ENCODE measurements at places on chromosomes 11 and 22.

GRCh38 chr22:28830441-28830840 is 30.1 kb upstream of the XBP1 start:
- no peak for DNase-seq

DNA sequence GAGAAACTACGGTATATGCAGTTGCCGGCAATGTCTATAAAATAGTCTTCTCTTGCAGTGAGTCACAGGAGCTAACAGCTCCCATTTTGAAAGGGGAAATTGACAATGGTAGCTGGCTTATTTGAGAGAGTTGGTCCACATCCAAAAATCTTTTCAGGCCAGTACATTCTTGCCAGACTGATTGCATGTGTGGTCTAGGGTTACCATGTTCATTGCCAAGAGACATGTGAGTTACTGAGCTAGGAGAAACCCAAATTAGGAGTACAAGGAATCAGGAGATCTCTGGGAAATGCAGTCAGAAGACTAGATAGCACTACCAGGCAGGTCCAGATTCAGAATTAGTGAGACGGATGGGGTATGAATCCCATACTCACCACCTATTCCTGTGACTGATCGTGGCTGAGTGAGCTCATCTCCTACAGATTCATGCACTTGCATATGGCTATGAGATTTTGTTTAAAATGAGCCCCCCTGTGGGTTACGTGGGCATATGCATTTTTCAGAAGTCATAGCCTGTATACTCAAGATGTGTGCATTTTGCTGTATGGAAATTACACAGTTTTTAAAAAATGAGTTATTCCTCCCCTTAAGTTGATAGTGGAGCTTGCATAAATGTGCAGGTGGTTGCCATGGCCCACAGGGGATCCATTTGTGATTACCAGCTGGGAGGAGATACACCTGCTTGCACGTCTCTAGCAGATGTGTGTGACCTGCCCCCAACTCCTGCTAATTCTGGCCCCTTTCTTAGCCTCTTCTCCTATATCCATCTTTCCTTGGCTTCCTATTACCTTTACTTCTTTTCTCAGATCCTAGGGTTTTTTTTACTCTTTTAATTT is 102.7 kb downstream of the COMMD9 start:
- DNase-seq, result no peak

DNA sequence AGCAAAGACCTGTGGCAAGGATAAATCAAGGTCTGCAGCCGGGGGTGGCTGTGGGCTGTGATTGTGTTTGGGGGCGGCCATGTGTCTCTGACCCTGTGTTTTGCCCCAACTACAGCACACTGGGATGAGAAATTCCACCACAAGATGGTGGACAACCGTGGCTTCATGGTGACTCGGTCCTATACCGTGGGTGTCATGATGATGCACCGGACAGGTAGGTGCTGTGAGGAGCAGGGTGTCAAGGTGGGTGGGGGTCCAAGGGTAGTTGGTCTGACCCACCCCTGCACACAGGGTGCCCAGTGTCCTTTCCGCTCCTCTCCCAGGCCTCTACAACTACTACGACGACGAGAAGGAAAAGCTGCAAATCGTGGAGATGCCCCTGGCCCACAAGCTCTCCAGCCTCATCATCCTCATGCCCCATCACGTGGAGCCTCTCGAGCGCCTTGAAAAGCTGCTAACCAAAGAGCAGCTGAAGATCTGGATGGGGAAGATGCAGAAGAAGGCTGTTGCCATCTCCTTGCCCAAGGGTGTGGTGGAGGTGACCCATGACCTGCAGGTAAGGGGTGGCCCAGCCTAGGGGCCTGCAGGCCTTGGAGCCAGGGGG is 6.7 kb downstream of the SERPINH1 start:
- DNase-seq, result no peak

GRCh38 chr11:107998761-107999160 is 9.9 kb upstream of the CUL5 start:
- DNase-seq, result no peak

DNA sequence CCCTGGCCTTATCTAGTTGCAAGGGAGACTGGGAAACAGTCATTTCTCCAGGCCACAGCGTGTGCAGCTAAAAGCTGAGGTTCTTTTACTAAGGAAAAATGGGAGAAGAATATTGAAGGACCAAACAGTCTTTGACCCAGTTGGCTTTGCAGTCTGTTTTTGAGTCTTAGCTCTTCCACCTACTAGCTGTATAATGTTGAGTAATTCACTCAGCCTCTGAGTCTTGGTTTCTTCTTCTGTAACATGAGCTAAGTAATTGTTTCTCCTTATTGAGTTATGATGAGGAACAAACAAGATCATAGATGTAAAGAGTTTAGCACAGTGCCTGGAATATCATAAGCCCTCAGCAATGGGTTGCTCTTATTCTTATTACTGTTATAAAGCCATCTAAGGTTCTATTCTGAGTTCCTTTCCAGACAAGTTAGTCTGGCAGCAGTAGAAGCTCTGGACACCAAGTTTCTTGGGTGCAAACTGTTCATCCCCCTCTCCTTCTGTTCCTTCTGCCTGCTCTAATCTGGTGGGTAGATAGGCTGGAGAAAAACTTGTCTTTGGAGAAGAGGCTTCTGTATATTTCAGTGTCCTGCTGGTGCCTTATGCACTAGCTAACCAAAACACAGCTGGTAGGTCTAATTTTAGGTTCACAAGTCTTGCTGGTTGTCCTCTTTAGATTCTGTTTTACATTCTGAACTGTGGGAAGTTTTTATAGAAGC is 13.5 kb downstream of the TRIM44 start:
- DNase-seq, result no peak

GRCh38 chr11:36041988-36042611 is 98.2 kb downstream of the LDLRAD3 start:
- no peak for DNase-seq

DNA sequence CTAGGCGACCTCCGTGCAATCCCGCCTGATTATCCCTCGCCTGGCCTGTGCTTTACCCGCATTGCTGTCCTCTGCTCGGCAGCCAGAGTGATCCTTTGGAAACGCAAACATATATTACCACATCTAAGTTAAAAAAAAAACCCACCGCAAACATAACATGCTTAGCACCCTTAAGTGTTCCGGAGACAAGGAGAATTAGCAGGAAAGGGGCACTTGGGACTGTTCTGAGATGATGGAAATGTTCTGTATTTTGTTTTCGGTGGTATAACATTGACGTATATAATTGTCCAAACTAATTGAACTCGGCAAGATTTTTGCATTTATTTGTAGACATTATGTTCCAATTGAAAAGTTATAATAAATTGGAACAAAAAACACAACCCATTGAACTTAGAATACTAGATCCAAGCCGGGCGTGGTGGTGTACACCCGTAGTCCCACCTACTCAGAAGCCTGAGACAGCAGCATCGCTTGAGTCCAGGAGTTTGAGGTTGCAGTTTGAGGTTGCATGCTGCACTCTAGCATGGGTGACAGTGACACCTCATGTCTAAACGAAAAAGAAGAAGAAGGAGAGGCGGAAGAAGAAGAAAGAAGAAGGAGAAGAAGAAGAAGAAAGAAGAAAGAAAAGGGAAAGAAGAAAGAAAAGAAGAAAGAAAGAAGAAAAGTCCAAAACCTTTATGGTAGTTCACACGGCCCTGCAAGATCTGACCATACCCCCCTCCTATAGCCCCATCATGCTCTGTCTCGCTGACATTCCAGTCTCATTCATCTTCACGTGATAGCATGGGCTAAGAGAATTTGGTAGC is 604 bp upstream of the POLR3H start:
- DNase-seq, result no peak

DNA sequence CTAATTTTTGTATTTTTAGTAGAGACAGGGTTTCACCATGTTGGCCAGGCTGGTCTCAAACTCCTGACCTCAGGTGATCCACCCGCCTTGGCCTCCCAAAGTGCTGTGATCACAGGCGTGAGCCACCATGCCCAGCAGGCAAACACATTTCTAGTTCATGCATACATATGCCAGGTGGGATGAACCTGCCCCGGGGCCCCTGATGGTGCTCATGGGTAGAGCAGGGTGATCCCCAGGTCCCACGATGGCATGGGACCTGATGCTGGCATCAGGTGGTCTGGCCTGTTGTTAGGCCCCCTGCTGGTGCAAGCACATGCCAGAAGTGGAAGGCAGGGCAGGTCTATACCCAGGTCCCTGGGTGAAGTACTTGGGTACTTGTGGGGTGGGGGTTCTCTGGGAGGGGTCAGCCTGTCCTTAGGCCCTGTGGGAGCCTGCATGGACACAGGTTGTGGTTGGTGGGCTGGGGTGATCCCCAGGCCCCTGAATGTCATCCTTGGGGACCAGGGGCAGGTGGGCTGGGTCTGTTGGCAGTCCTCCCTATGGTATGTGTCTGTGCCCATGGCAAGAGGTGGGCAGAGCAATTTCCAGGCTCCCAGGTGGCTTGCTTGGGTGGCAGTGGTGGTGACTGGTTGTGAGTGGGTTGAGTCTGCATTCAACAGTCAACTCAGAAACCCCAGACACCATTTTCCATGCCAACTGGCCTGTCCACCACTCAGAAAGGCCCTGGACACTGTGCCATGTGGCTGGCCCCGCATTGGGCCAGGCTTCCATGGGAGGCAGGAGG is 9.6 kb upstream of the RGL4 start:
- no peak for DNase-seq

- no peak for DNase-seq
Measured at GRCh38 chr11:21144531-21144930, 475.1 kb downstream of the NELL1 start.

GRCh38 chr11:100584201-100584985 is 102.7 kb upstream of the ARHGAP42 start:
- no peak for DNase-seq

- no peak for DNase-seq
Measured at GRCh38 chr11:28697920-28698827, 590.0 kb downstream of the METTL15 start.

DNA sequence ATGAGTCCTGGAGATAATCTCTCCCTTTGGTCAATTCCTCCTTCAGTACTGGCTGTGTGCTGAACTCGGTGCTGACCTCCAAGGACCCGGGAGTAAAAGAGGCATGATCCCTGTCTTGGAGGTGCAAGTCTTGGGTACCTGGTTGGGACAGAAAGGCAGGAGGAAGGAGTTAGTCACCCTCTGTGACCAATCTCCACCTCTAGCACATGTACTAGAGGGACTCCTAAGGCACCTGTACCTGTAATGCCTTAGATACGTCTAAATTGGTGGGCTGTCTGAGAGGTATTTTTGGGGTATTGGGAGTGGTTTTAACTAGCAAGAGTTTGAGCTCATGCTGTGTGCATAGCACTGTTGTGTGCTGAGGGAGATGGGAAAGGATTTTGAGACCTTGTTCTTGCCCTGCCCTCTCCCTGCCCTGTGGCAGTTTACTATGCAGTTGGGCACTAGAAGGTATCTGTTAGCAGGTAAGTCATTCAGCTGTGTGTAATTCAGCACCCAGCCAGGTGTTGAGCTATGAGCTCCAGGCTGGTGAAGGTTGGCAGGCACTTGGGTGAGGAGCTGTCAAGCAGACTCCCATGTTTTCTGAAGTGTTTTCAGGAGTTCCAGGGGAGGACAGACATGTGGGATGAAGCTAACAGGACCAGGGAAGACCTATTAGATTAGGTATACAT is 2.5 kb downstream of the PANX1 start:
- no peak for DNase-seq

DNA sequence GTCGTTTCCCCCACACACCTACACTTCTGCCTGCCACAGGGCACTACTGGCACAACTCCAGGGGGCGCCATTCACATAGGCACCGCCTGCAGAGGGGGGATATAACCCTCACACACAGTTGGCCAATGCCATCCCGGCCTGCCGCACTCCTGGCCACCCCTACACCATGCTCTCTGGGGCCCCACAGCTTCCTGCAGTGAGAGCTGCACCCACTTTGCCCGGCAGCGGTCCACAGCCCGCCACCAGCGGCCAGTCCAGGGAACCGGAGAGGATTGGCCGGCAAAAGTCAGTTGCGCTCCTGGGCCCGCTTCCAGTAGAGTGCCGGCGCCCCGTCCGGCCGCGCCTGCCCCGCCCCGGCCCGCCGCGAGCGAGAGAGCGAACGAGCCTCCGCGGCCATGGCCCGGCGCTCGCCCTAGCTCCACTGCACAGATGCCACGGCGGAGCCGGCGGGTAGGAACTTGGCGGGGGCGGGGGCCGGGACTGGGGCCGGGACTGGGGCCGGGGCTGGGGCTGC is 25.6 kb upstream of the SUSD2 start:
- DNase-seq, result no peak

DNA sequence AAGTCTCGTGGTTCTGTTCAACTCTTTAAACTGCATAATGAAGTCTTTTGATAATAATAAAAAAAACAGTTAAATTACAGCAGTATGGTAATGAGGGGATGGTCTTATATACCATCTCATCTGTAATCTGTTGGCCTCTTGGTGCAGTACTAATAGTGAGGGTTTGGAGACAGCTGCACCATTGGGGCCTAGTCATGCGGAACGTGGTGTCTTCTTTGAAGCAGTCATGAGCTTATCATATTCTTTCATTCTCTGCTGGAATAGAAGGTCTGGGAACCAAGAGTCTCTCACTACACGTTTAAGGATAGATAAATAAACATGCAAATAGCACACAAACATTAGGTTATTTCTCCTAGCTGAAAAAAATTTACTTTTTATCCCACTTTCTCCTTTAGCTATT is 40.9 kb upstream of the OR9Q1 start:
- no peak for DNase-seq

DNA sequence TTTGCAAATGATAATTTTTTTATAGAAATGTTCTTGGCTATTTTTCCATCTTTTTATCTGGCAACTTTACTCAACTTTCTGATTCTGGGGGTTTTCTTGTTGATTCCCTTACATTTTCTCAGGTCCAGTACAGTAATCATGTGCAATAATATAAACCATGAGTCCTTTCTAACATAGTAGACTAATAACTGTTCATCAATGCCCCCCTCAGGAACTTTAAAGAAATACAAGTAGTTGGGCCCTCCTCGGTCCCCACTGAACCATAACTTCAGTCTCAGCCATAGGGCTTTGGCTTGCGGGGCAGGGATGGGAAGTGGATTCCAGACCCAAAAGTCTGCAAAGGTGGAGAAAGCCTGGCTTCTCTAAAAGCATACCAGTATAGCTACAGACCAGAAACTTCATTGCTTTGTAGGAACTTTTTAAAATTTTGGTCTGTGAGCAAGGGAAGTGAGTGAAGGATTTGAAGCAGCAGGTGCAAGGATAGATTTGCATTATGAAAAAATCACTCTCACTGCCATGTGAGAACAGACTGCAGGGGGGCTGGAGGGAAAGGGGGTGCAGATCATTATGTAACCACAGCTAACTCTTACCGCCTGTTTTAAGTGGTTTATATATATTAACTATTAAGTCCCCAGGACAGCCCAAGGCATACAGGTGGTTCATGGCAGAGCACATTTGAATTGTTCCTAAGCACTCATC is 10.4 kb upstream of the TUB start:
- DNase-seq, result no peak

- peak; percentile 57 for DNase-seq
Measured at GRCh38 chr22:37218771-37219411, 6.6 kb upstream of the SSTR3 start.

DNA sequence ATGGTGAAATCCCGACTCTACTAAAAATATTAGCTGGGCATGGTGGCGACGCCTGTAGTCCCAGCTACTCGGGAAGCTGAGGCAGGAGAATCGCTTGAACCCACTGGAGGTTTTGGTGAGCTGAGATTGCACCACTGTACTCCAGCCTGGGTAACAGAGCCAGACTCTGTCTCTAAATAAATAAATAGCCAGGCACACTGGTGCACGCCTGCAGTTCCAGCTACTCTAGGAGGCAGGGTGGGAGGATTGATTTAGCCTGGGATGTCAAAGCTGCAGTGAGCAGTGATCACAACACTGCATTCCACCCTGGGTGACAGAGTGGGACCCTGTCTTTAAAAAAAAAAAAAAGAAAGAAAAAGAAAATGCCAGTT is 17.4 kb downstream of the SUSD2 start:
- DNase-seq, result no peak

All from stimulated activated CD8-positive, alpha-beta memory T cell treated with anti-CD3 and anti-CD28 coated beads, Interleukin-2, amount 100 ng/mL, for 1 hour (primary cell).